ENCODE measurements at places on chromosomes 1 and 21.
A peak's percentile ranks its signal among the peaks of the same experiment; 100 is the strongest.

DNA sequence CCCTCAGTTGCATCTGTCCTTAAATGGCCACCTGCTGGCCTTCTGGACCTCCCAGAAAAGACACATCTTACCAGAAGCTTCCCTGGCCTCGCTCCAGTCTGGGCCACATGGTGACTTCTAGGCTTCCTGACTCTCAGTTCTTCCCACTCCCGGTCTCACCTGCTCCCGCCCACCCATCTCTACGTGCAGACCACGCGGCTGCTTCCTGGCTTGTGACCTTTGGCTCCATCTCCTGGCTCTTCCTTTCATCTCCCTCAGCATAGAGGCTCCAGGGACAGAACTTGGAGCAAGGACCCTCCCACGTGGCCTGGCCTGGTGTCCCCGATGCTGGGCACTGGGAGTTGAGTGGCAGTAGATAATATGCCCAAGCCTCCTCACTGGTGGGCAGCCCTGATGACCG, 124.9 kb upstream of the IRF2BP2 start:
- no peak for DNase-seq

DNA sequence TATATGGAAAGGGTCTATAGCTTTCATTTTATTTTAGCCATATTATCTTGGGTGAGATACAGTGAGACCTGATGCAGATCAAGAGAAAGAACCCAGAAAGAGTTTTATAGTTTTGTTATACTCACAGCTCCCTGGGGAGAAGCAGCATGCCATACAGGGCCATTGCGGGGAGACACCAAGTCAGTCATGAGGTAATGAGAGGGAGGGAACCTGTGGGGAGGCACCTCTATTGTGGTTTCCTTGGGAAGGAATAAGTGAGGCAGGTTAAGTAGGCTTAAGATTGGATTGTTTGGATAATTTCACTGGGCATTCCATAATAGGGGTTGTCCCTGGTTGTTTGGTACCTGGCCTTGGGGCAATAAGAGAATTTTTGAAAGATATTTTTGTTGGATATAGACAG, 19.7 kb downstream of the AXDND1 start:
- no peak for DNase-seq

DNA sequence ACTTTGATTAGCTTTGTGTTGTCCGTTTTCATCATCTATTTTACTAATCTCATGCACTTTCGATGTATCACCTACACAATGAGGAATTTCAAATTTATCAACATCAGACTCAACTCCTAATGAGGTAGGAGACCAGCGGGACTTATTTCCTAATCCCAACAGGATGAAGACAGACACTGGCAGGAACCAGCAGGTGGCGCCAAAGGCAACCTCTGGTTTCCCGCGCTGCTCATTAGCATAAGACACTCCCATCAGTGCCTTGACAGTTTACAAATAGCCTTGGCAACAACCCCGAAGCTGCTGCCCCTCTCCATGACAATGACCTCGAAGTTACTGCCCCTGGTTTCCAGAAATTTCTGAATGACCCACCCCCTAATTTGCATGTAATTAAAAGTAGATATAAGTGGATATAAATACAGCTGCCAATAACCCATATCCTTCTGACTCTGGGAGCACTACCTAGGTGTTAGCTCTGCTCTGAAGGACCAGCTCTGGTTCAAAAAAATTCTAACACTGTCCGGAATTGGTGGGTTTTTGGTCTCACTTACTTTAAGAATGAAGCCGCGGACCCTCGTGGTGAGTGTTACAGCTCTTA, 974.8 kb downstream of the ADGRL2 start:
- DNase-seq, result no peak

- DNase-seq, result no peak
Observed at GRCh38 chr1:196259316-196259715, 348.9 kb downstream of the KCNT2 start.

- peak; percentile 95 for DNase-seq
Observed at GRCh38 chr1:169105434-169106094, 926 bp upstream of the ATP1B1 start.

DNA sequence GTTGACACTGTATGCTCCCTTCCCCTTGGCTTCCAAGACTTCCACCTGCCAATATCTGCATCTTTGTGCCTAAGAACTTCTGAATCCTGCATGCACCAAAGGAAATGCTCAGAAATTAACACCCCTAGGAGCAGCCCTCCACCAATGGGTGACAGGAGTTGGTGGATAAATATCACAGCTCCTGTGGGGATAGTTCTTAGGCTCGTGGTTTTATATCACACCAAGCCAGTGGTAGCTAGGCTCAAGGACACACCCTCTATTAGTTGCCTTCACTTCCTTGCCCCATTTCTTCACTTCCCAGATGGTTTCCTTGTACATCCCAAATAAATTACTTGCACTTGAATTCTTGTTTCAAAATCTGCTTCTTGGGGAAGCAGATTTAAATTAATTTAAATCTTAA, 16.9 kb upstream of the CDC14A start:
- DNase-seq, result no peak

DNA sequence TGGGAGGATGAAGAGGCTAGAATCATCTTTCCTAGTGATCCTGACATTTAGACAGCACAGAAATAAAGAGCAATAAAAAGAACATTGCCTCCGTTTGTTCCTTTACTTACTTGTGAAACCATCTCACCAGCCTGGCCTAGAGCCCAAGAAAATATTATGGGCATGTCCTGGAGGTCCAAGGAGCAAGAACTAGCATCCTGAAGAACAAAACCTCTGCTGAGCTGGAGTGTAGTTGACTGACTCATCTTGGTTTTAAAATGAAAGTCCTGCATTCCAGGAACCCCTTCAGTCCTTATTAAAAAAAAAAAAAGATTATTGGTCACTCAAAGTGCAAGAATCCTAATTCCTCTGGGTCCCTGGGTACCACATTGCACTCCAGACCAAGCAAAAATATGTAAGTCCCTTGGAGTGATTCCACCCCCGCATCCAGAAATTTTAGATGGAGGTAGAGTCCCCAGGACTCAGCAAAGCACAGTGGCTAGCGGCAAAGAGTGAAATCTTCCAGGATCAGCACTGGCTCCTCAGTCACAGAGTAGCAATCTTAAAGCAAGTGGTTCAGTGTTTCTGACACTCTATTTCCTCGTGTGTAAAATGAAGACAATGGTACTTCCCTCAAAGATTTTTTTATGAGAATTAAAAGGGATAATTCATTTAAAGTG, 7.0 kb downstream of the SMCP start:
- DNase-seq, result no peak

GRCh38 chr1:245183429-245183828, 28.6 kb downstream of the KIF26B start:
- no peak for DNase-seq

GRCh38 chr1:116825720-116826438, 71.6 kb downstream of the CD2 start:
- no peak for DNase-seq

- no peak for DNase-seq
Observed at GRCh38 chr21:45141507-45141906, 67.1 kb downstream of the ADARB1 start.

GRCh38 chr1:231827337-231828105, 200.9 kb downstream of the DISC1 start:
- DNase-seq, result no peak

- DNase-seq, result no peak
Observed at GRCh38 chr1:111953797-111954196, 35.7 kb downstream of the KCND3 start.

GRCh38 chr1:18481190-18481920, 625 bp downstream of the KLHDC7A start:
- peak; percentile 80 for DNase-seq

- DNase-seq, result no peak
Observed at GRCh38 chr21:20425856-20426255, 572.4 kb upstream of the NCAM2 start.

- DNase-seq, result no peak
Observed at GRCh38 chr21:32757804-32758203, 13.8 kb downstream of the PAXBP1 start.

- DNase-seq, result no peak
Observed at GRCh38 chr1:221797506-221797905, 55.6 kb upstream of the DUSP10 start.

DNA sequence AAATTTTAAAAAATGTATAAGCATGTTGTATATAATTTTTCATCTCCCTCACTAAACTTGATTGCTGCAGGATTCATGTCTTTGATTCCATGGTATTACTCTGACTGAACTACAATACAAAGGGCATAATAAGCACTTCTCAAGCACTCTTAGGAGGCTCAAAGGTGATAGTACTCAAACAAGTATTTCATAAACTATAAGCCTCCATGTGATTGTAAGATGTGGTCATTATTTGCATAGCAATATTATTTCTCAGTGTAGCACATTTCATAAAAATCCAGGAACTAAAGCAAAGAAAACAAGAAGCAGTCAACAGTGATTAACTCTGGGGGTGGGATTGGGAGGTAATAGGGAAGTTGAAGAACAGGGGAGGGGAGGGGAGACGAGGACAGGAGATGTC, 106.2 kb upstream of the DPT start:
- no peak for DNase-seq

- no peak for DNase-seq
Observed at GRCh38 chr1:5910276-5910620, 82.0 kb downstream of the NPHP4 start.

GRCh38 chr1:61828805-61829204, 86.5 kb downstream of the PATJ start:
- DNase-seq, result no peak

- no peak for DNase-seq
Observed at GRCh38 chr1:15154480-15155036, 1.0 kb downstream of the TMEM51 start.

- no peak for DNase-seq
Observed at GRCh38 chr1:24644100-24644384, 940 bp downstream of the SRRM1 start.

DNA sequence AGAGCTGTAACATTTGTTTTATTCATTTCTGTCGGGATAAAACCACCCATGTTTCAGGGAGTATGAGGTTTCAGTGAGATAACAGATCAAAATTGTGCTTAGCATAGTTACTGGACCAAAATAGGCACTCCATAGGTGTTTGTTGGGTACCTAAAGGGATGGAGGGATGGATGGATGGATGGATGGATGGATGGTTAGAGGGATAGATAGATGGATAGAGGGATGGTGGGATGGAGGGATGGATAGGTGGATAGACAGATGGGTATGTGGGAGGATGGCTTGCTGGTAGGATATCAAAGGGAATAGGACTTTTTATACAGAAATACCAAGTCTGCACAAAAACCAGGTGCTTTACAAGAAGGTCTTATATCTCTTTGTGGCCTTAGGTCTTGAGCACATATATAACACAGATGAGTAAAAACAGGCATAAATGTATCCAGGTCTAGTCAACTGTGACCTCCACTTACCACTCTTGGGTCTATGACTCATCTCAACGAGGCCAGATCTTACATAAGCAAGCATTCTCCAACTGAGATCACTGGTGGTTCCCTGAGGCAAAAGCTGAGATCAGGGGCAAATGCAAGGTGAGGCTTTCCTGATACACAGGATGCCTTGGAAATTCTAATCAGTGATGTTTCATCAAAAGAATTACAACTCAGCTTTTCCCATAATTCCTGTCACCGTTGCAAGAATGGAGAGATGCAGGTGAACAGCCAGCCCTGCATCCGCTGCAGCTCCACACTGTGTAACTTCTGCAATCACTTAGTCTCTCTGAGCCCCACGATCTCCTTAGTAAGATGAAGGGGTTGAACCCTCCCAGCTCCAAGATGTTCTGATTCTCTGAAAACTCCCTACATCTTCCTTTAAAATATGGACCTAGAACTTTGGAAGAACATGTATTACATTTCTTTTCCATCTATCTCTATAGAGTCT, 32.0 kb downstream of the PTAFR start:
- no peak for DNase-seq

DNA sequence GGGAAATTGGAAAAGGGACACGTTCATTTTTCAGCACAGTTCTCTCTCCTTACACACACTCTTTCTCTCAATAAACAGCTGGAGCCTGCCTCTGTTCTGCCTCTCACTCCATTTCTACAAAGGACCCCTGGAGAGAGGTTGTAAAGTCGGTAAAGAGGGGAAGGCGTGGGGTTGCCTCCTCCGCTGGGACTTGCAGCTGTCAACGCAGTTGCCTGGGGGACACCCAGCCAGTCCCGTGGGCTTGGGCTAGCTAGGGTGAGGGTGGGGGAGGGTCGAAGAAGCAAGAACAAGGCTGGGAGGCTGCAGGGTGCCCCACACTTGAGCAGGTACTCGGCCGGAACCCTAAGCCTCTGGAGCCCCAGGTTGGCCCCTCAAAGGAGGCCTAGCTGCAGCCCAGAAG, 27.6 kb downstream of the C1orf216 start:
- DNase-seq, result no peak

GRCh38 chr1:233357595-233358397, 30.3 kb downstream of the MAP3K21 start:
- no peak for DNase-seq

- DNase-seq, result no peak
Observed at GRCh38 chr21:28781602-28782276, 210.9 kb downstream of the LTN1 start.

DNA sequence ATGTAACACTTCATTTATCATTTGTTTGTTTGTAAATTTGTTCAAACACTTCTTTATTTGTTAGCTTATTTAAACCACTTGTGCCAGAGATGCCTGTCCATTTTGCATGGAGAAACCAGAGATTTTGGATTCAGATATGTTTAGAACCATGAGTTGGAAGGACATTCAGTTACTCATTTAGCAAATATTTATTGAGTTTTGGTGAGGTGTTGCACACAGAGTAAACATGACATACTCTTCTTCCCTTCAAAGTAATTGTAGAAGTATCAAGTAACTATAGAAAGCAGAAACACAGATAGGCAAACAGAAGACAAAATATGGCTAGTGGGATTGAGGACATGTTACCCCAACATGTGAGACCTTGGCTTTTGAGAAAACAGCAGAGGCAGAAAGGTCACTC, 136.8 kb upstream of the USP25 start:
- no peak for DNase-seq

- DNase-seq, result no peak
Observed at GRCh38 chr1:183161391-183161790, 24.7 kb upstream of the LAMC2 start.

- no peak for DNase-seq
Observed at GRCh38 chr21:46050668-46051378, 47.1 kb upstream of the COL6A2 start.

DNA sequence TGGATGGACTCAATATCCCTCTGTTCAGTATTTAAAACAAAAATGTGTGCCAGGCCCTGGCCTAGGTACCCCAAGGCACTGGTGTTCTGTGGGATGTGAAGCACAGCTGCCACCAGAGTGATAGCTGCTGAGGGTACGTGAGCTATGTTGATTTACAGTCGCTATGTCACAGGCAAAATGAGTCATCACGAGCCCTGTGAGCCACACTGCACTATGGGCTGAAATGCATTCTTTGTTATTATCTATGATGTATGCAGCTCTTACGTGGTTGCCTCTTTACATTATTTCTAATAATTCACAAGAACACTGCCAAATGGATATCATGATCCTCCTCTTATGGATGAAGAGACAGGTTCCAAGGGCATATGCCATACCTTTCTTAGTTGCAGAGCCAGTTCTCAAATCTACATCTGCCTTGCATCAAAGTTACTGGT, 2.1 kb downstream of the TEX38 start:
- DNase-seq, result no peak
